ENCODE measurements at places on chromosomes 4 and X. TPM values are rescaled to one million over a fixed set of nuclear protein-coding genes. Genes with fewer than 3 reads are reported as not detected.

Gene ATP11C
- 14.5 TPM for total RNA-seq

Gene SFRP2
- not detected for total RNA-seq

Gene HDX
- 0.49 TPM for total RNA-seq

Gene HOPX
- 115 TPM for total RNA-seq

Gene CD40LG
- total RNA-seq, result not detected

Gene RRH
- not detected for total RNA-seq

Gene FAM184B
- not detected for total RNA-seq

Gene HSPA4L
- 45.2 TPM for total RNA-seq

Gene TMEM271
- total RNA-seq, result not detected

Gene PPP2R2C
- 1.2 TPM for total RNA-seq

Gene CLCN5
- 3.3 TPM for total RNA-seq

Gene COL25A1
- not detected for total RNA-seq

Gene RTL9
- 0.09 TPM for total RNA-seq

Gene HHIP
- total RNA-seq, result 0.56 TPM

Gene MAGEA3
- total RNA-seq, result not detected

Gene NWD2
- not detected for total RNA-seq

Gene ATP2B3
- total RNA-seq, result not detected

Gene MND1
- total RNA-seq, result 6.3 TPM

Gene BANK1
- total RNA-seq, result 1.5 TPM

Gene MAGEC1
- not detected for total RNA-seq

Gene HSD17B13
- not detected for total RNA-seq

Gene S100P
- total RNA-seq, result 39.8 TPM

Gene DRD5
- total RNA-seq, result not detected

Gene GYPB
- not detected for total RNA-seq

Gene PAGE1
- total RNA-seq, result not detected

Gene CFAP97
- total RNA-seq, result 23.5 TPM

Gene IL3RA
- total RNA-seq, result not detected

Gene MAGEA11
- total RNA-seq, result not detected

Gene RAB41
- total RNA-seq, result not detected

Gene SLC26A1
- not detected for total RNA-seq

Gene DUSP21
- total RNA-seq, result not detected

Gene SH2D1A
- not detected for total RNA-seq

Gene TRPC5OS
- not detected for total RNA-seq

Gene EMCN
- not detected for total RNA-seq

Gene BMP3
- 0.05 TPM for total RNA-seq

Gene ACE2
- 1.6 TPM for total RNA-seq

Gene SLC16A2
- 6.3 TPM for total RNA-seq

Gene IQCM
- total RNA-seq, result not detected

Gene UGT2B10
- not detected for total RNA-seq

Gene NCAPG
- total RNA-seq, result 30.4 TPM

Gene METAP1
- 73.8 TPM for total RNA-seq

Gene HMX1
- not detected for total RNA-seq

Gene CCNG2
- total RNA-seq, result 41.2 TPM

Gene GAGE2A
- not detected for total RNA-seq

Gene DDIT4L
- total RNA-seq, result 0.14 TPM

Gene GRIPAP1
- total RNA-seq, result 9.9 TPM

Gene LAGE3
- 50.3 TPM for total RNA-seq

Gene F11
- not detected for total RNA-seq

Gene KLB
- 0.07 TPM for total RNA-seq

Gene CYTL1
- not detected for total RNA-seq

Gene AFM
- total RNA-seq, result not detected

Data from airway epithelial cell (primary cell).